ENCODE measurements at places on chromosomes 2 and 18. TPM values are rescaled to one million over a fixed set of nuclear protein-coding genes. Genes with fewer than 3 reads are reported as not detected.

DNA sequence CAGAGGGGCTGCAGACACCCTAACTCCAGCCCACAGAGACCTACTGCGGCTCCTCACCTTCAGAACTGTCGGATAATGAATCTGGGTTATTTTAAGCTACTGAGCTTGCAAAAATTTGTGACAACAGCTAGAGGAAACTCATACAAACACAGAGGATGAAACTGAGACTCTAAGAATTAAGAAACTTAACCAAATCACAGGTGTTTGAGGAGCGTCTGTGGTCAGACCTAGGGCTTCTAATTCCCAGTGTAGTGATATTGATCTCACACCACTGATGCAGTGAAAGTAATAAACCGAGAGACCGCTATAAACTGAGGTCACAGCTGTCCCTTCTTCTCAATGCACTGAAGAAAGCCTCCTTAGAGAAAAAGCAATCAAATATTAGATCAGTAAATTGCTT is 110.1 kb downstream of the RGPD3 start:
- no peaks in the 10 kb centered on the region for H3K27me3 ChIP-seq
- no peak for DNase-seq
- no peaks in the 10 kb centered on the region for H3K36me3 ChIP-seq
- no peak overlapping the region for H3K4me3 ChIP-seq
- peaks cover 12% of the 10 kb centered on the region for H3K4me1 ChIP-seq

The PROKR1 gene
- not detected for total RNA-seq

- no peak overlapping the region for H3K27ac ChIP-seq
- H3K4me3 ChIP-seq = no peak overlapping the region
- DNase-seq = no peak
Measured at GRCh38 chr2:187453078-187453641, 5.1 kb upstream of the CALCRL start.

- DNase-seq = no peak
- peaks cover 5% of the 10 kb centered on the region for H3K4me1 ChIP-seq
- no peaks in the 10 kb centered on the region for H3K27me3 ChIP-seq
Measured at GRCh38 chr2:121898483-121898882, 143.0 kb downstream of the TSN start.

DNA sequence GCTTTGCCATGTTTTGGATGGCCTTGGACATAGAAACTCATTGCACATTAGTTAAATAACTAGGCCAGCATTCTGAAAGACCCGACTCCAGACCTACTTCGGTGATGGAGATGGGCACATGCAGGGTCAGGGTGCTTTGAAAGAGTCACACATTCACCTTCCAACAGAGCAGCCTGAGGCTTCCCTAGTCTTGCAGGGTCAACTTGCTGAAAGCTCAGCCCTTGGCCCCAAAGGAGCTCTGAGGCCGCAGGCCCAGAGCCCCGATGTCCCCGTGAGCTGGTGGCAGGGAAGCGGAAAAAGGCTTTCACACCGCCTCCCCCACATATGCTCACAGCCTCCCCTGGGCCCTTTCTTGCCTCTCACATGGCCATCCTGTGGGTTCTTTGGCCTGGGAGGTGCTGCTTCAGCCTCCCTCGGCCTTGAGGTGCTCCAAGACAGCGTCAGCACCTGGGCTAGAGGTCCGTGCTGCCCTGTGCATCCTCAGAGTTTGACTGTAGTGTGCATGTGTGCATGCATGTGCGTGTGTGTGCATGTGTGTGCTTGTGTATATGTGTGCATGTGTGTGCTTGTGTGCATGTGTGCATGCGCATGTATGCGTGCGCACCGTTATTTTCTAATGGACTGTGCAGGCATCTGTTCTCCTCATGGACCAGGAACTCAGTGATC is 21.6 kb downstream of the LDLRAD4 start:
- H3K27me3 ChIP-seq = no peaks in the 10 kb centered on the region
- H3K4me3 ChIP-seq = no peak overlapping the region
- no peaks in the 10 kb centered on the region for H3K36me3 ChIP-seq
- DNase-seq = no peak

DNA sequence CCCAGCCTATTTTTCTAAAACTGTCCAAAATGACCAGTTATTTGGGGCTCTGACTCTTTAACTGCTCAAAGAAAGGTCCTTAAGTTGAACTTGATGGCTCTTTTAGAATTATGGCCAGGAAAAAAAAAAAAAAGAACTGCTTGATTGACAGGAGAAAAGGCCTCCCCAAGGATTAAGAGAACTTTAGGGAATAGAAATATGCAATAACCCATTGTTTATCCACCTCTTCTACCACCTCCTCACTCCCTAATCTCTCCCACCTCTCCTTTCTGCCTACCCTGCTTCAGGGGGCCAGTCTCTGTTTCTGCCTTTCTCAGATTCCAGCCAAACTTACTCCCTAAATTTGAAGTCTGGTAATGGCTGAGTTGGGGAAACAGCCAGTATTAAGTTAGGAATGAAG is 5.7 kb upstream of the STRN start:
- H3K4me3 ChIP-seq = no peak overlapping the region
- no peaks in the 10 kb centered on the region for H3K27me3 ChIP-seq
- DNase-seq = no peak

The TRIM43 gene
- total RNA-seq = not detected

DNA sequence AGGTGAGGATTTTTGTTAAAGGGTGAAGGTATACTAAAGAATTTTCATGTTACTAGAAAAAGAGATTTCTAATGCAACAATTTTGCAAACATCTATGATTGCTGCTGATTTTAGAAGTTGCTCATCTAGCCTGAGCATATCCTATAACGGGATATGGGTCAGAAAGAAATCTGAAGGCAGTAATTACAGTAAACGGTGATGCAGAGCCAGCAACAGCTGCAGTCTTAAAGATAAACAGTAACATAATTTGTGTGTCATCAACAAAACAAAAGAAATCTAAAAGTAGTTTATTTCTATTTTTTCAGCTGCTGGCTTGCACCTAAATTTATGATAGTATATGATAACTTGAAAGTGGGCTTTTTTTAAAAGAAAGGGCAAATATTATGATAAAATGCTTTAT is 215.7 kb downstream of the SLC4A10 start:
- H3K27ac ChIP-seq = no peak overlapping the region
- no peak overlapping the region for H3K4me3 ChIP-seq
- H3K27me3 ChIP-seq = no peaks in the 10 kb centered on the region
- no peaks in the 10 kb centered on the region for H3K4me1 ChIP-seq
- DNase-seq = no peak

- H3K27ac ChIP-seq = no peak overlapping the region
- peaks cover 4% of the 10 kb centered on the region for H3K36me3 ChIP-seq
- H3K4me1 ChIP-seq = no peaks in the 10 kb centered on the region
- no peak overlapping the region for H3K4me3 ChIP-seq
- H3K27me3 ChIP-seq = no peaks in the 10 kb centered on the region
Measured at GRCh38 chr18:31624892-31625640, 33.4 kb downstream of the TTR start.

The GREB1 gene
- 4.8 TPM for total RNA-seq

The CCDC102B gene
- total RNA-seq = 11.2 TPM

GRCh38 chr2:195818526-195818925 is 161.5 kb downstream of the SLC39A10 start:
- H3K27ac ChIP-seq = no peak overlapping the region
- no peaks in the 10 kb centered on the region for H3K27me3 ChIP-seq
- H3K4me3 ChIP-seq = no peak overlapping the region
- H3K4me1 ChIP-seq = no peaks in the 10 kb centered on the region

- no peaks in the 10 kb centered on the region for H3K27me3 ChIP-seq
- no peaks in the 10 kb centered on the region for H3K4me1 ChIP-seq
- no peaks in the 10 kb centered on the region for H3K36me3 ChIP-seq
- no peak overlapping the region for H3K4me3 ChIP-seq
Measured at GRCh38 chr18:6249170-6249569, 165.5 kb downstream of the L3MBTL4 start.

The PEX13 gene
- total RNA-seq = 9.3 TPM

The SYT4 gene
- not detected for total RNA-seq

DNA sequence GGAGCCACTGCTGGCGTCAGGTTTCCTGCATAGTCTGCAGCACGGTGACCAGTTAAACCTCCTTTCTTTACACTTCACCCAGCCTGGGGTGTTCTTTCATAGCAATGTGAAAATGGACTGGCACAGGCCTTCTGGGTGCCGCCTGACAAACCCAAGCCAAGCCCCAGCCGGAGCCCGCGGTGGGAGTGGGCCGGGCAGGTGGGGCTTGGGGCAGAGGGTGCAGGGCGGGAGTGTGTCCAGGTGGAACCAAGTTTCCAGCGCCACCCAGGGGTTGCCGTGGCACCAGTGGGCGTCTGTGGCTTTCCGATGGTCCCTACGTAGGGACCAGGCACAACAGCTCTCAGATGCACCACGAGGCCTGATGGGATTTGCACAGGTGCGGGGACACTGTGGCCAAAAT is 75.8 kb downstream of the RTP5 start:
- no peaks in the 10 kb centered on the region for H3K36me3 ChIP-seq
- H3K4me3 ChIP-seq = no peak overlapping the region
- no peaks in the 10 kb centered on the region for H3K27me3 ChIP-seq

DNA sequence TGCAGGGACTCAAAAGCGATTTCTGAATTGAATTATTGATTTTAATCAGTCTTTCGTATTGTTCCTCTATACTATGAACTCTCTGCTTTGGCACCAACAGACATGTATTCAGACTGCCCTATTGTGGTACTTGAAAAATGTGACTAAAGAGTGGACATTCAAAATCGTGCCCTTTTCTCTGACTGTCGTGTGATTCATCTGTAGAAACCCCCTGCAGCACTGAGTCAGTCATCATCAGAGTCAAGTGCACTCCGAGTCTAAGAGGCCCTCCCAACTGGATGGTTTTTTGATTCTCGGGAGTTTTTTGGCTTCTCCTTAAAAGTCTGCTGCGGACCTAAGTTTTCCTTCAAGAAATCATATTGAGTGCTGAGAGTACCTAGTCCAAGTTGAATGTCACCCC is 96.4 kb upstream of the FOSL2 start:
- peaks cover 3% of the 10 kb centered on the region for H3K36me3 ChIP-seq
- no peaks in the 10 kb centered on the region for H3K27me3 ChIP-seq
- no peak overlapping the region for H3K27ac ChIP-seq

DNA sequence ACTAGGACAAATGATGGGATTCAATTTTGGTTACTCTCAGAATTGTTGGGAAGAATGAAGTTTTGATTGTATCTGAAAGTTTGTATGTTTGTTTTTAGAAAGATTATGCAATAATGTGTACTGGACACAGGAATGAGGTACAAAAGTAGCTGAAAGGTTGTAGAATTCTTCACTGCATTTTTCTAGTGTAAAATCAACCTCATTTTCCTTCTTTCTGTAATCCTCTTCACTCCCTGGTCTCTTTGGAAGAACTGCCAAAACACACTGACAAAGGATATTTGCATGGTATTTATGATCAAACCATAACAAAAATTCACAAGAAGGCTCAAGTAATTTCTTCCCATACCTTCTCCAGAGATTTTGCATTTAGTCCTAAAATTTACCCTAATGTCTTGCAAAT is 110.7 kb downstream of the ZEB2 start:
- DNase-seq = no peak
- no peaks in the 10 kb centered on the region for H3K36me3 ChIP-seq
- H3K27me3 ChIP-seq = no peaks in the 10 kb centered on the region
- H3K27ac ChIP-seq = no peak overlapping the region

The CERKL gene
- total RNA-seq = 1.3 TPM

DNA sequence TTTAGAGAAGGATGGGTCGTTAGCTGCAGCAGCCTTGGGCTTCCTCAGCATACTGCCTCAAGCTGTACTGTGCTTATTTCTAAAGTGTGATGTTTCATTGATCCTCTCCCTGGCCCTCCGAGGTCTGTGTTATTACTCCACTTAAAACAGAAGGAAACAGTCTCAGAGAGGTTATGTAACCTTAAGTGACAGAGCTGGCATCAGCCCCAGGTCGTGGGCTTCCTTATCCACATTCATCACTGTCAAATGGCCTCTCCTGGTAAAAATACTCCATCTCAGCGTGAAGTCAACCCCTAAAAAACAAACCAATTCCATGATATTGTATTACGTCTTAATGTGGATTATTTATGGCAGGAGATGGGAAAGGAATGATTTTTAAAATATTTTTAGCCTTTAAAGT is 153.3 kb upstream of the NOSTRIN start:
- H3K4me3 ChIP-seq = no peak overlapping the region
- no peak for DNase-seq
- no peaks in the 10 kb centered on the region for H3K27me3 ChIP-seq
- H3K4me1 ChIP-seq = peaks cover 24% of the 10 kb centered on the region

The MZT2B gene
- total RNA-seq = 52.3 TPM

DNA sequence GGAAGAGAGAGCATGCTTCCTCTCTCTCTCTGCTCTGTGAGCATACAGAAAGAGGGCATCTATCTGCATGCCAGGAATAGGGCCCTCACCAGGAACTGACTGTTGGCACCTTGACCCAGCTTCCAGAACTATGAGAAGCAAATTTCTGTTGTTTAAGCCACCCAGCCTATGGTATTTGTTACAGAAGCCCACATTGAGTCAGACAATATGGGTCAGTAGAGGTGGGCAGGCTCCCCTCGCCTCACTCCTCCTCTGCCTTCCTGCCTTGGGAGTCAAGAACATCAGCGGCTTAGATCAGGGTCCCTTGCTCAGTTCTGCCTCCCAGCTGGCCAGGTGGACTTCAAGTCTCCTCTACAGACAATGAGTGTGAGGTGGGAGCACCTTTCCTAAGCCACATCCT is 92.3 kb downstream of the COPS8 start:
- no peak overlapping the region for H3K4me3 ChIP-seq
- no peaks in the 10 kb centered on the region for H3K27me3 ChIP-seq
- no peak overlapping the region for H3K27ac ChIP-seq
- DNase-seq = no peak

GRCh38 chr18:68991286-68991685 is 193.4 kb downstream of the CCDC102B start:
- H3K4me3 ChIP-seq = no peak overlapping the region
- H3K27ac ChIP-seq = no peak overlapping the region
- H3K4me1 ChIP-seq = no peaks in the 10 kb centered on the region
- DNase-seq = no peak
- H3K27me3 ChIP-seq = no peaks in the 10 kb centered on the region
- H3K36me3 ChIP-seq = no peaks in the 10 kb centered on the region

The AP1S3 gene
- not detected for total RNA-seq

GRCh38 chr2:181778621-181779201 is 98.4 kb upstream of the NEUROD1 start:
- peaks cover 52% of the 10 kb centered on the region for H3K4me1 ChIP-seq
- H3K27ac ChIP-seq = no peak overlapping the region

GRCh38 chr2:53545604-53546003 is 222.0 kb upstream of the CHAC2 start:
- no peak for DNase-seq
- no peak overlapping the region for H3K27ac ChIP-seq
- no peaks in the 10 kb centered on the region for H3K36me3 ChIP-seq
- no peaks in the 10 kb centered on the region for H3K4me1 ChIP-seq

Measured in stomach (tissue), 19 donors.